ENCODE measurements at places on chromosomes 7 and 10.

- peak; percentile 50 for DNase-seq
Observed at GRCh38 chr7:121041516-121042148, 53.1 kb downstream of the CPED1 start.

DNA sequence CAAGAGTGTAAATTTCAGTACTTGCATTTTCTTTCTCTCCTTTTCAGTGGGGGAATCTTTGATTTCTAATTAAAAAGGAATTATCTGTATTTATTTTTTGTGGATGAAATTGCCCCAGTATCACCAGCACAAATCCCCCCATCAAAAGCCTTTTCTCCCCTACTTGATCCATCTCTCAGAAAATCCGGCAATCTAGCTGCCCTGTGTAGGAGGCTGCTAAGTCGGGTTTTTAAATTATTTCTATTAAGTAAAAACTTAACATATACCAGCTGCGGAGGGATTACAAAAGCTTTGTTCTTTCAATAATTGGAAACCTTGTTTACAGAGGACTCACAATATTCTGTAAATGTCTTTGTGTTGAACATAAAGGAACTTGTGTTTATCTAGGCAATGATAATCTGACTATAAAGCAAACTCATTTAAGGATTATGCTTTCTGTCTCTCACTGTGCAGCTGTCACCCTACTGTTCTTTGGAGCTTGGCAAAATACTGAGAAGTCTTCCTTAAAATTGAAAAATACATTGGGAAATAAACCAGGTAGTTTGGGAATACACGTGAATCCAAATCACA, 177.4 kb upstream of the PRR15 start:
- DNase-seq: no peak

- DNase-seq: no peak
Observed at GRCh38 chr10:114402871-114403540, 1.3 kb downstream of the AFAP1L2 start.

DNA sequence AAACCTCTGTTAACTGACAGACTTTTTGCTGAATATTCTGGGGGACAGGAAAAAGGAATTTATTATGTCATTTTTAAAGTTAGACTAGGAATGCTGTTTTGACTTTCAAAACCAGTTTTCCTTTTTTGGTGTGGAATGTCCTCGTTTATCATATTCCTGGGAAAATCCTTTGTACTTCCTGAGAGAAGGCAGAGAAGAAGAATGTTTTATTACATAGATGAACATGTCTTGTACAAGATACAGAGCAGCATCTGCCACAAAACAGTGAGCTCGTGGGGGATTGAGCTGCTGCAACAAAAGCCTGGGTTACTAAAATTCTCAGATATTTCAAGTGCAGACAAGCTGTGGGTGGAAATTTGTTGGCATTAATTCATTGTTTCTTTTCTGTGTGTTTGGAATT, 20.2 kb downstream of the MCU start:
- no peak for DNase-seq

- peak; percentile 44 for DNase-seq
Observed at GRCh38 chr10:102435529-102436233, 3.3 kb upstream of the CUEDC2 start.

DNA sequence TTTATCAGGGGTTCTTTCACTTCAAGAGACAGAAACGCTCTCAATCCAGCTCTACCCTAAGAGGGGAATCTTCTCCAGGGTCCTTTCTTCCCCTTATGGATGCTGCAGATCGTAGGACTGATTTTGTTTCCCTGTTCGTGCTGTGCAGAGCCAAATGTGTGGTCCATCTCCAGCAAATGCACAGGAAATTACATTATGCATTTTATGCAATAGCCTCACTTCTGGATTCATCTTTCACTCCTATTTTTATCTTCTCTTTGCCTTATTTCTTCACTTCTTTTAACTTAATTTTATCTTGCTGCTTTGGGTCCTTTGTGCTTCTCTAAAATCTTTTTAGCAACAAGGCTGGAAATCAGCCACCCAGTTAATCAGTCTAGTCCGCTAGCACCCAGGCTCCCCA, 184.5 kb upstream of the INHBA start:
- peak; percentile 33 for DNase-seq

DNA sequence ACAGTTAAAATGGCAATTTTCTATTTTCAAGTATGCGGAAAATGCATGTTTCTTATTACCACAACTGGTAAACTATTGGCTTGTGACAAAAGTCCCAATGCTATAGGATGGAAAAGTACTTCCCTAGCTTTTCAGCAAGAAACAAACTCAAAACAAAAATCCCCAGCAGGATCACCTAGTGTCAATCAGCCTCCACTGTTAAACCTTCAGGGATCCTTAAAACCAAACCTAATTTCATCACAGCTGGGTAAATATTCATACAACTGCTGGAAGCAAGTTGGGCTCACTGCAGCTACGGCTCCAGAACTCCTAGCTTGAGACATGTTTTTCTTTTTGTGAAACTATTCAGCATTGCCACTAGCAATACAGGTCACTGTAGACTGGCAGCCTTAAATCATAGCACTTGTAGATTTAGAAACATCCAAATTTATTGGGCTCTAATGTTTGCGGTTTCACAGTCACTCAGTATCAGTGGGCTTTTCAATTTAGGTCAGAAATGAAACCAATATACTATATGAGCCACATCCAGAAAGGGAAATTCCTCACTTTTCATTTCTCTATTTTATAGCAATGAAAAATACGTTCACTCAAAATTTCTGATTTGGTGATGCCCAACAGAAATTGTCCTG, 145.2 kb upstream of the ANK3 start:
- no peak for DNase-seq

DNA sequence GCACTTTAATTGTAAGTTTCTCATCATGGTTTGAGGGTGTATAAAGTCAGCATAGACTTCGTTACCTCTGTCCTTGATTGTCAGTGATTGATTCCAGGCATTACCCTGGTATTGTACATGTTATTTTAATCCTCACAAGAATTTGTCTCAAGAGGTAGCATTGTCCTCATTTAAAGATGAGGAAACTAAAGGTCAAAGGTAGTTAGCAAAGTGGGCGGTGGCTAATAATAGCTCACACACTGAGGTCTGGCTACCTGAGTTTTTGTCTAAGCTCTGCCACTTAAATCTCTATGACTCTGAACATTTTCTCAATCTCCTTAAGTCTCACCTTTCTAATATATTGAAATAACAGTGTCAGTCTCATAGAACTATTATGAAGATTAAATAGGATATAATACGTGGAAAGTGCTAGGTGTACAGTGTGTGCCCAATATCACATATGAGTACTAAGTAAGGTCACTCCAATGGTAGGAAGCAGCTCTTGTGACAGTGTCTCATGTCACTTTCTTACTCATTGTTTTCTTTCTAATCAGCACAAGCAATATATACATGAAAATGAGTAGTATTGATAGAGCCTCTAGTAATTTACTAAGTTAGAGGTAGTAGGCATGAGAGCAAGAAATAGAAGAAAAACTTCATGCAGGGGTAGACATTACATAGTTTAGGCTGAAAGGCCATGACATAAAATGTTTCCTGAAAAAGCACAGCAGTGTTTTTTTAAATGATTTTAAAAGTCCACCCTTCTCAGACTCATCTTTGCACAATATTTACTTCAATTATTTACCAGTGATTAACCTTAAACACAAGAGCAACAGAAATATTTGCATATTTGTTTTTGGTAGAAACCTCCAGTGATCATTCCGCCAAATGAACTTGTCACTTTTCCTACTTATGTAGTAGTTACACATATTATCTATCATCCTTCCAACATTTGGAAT, 21.0 kb downstream of the AHR start:
- DNase-seq: no peak

- DNase-seq: no peak
Observed at GRCh38 chr10:71392292-71392691, 4.4 kb upstream of the CDH23 start.

GRCh38 chr7:137169282-137169698, 174.2 kb downstream of the PTN start:
- DNase-seq: peak; percentile 86

- no peak for DNase-seq
Observed at GRCh38 chr10:116098411-116099022, 174.5 kb downstream of the GFRA1 start.

- no peak for DNase-seq
Observed at GRCh38 chr7:20287317-20287716, 43.4 kb upstream of the ITGB8 start.

DNA sequence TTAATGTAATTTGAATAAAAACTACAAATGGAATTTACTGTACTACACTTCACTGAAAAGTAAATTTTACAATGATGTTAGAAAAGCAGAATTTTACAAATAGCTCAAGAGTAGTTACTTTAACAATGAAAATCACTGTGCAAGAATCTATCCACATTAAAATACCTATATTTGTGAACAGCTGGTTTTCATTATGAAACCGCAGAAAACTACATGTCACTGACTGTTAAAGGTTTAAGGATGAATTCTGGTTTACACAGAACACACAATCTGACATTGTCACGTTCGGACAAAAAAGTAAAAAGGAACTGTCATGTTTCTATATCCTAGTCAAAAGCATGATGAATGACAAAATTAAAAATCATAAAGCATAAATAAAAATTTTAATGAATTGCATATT, 415.3 kb upstream of the PRKCQ start:
- peak; percentile 53 for DNase-seq

GRCh38 chr10:132557696-132558515, 20.3 kb downstream of the INPP5A start:
- no peak for DNase-seq

DNA sequence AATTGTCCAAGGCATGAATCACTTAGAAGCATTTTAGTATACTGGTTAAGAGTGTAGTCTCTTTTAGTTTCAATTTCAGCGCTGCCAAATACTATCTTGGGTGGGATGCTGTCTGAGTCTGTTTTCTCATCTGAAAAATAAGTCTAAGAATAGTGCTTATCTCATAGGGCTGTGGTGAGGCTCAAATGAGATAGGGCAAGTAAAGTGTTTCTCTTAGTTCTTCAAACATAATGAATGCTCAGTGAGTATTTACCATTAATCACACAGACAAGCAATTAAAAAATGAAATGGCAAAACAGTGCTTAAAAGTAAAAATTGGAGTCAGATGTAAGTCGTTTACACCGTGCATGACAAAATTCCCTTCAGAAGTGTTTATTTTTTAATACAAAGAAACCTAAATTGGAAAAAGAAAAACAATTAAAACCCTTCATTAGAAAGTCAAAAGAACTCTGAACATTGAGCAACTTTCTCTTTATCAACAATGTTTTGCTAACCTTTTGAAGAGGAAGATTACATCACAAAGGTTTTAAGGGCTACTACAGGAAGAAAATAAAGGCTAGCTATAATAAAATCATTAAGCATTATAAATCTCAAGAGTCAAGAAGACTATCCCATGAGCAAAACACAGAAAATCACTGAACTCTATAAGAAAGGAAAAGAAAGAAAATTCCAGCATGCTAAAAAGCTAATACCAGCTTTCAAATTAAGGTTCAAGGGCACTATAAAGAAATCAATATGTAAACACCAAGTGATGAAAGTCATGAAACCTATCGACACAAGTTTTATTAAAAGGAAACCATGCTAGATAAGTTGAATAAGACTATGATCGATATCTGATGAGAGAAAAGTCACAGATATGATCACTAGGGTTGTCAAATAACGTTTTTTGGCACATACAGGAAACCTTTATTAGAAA, 45.6 kb upstream of the C1GALT1 start:
- peak; percentile 39 for DNase-seq

GRCh38 chr7:1910827-1911226, 240.8 kb downstream of the ELFN1 start:
- no peak for DNase-seq

- DNase-seq: no peak
Observed at GRCh38 chr7:85573844-85574243, 387.0 kb upstream of the SEMA3D start.

GRCh38 chr7:372932-373791, 83.2 kb downstream of the FOXL3 start:
- no peak for DNase-seq

- DNase-seq: no peak
Observed at GRCh38 chr7:139340808-139341057, 404 bp upstream of the FMC1 start.

- DNase-seq: no peak
Observed at GRCh38 chr10:86480571-86480970, 41.0 kb downstream of the WAPL start.

DNA sequence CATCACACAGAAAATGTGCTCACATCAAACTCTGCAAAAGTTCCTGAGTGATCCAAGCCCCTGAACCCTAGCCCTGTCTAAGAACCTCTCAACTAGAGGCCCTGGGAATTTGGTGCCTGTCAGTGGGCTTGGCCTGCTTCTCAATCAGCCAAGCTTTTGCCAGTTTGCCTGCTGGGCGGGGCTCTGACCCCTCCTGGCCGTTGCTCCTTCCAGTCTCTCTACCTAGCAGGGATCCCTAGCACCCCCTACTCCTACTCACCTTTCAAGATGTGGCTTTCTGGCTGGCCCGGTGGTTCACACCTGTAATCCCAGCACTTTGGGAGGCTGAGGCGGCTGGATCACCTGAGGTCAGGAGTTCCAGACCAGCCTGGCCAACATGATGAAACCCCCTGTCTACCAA, 2.1 kb downstream of the KLRG2 start:
- DNase-seq: no peak

GRCh38 chr10:64109926-64110495, 588.8 kb downstream of the REEP3 start:
- DNase-seq: no peak

DNA sequence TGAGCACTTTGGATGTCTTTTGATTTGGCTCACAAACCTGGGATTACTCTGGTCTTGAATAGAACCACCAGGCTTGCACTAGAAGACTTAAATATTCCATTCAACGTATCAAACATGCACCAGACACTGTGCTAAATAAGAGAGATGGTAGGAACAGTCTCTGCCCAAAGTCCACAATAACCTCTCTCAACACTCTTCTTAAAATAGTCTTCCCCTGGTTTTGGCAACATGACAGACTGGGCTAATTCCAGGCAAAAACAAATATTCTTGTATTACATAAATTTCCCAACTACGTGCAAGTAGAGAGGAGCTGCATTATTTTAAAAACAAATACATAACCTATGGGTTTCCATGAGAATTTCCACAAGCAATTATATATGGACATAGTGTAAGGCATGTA, 64.8 kb upstream of the PAPSS2 start:
- DNase-seq: peak; percentile 55

GRCh38 chr10:78924319-78925003, 144.3 kb upstream of the ZMIZ1 start:
- DNase-seq: no peak

- DNase-seq: peak; percentile 55
Observed at GRCh38 chr7:129376076-129376777, 58.0 kb upstream of the STRIP2 start.

DNA sequence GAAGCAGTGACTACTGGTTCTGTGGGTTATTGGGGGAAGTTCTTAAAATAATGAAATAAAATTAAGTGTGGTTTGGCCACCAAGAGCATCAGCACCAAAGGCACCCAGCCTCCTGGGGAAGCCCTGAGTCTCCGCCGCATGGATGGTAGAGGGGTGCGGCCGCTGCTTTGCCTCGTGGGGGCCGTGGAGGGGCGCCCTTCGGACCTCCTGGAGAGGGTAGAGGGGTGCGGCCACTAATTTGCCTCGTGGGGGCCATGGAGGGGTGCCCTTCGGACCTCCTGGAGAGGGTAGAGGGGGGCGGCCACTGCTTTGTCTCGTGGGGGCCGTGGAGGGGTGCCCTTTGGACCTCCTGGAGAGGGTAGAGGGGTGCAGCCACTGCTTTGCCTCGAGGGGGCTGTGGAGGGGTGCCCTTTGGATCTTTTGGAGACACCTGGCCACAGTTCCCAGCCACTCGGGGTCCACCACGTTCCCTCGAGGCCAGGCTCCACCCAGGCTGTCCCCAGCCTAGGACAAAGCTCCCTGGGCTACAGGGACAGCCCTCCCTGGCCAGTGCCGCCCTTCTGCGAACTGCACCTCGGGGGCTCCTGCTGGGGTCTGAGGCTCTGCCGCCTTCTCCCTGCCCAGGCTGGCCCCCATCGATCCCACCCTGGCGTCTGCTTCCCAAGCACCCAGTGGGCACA, 535.1 kb downstream of the PTPRN2 start:
- DNase-seq: no peak
